ENCODE measurements at places on chromosomes 3 and 15.

GRCh38 chr3:133264920-133265319, 134.9 kb upstream of the BFSP2 start:
- no peak for DNase-seq

GRCh38 chr15:90818251-90819210, 49.9 kb upstream of the FURIN start:
- no peak for DNase-seq

GRCh38 chr15:58773024-58773423, 1.9 kb downstream of the MINDY2 start:
- DNase-seq = no peak

DNA sequence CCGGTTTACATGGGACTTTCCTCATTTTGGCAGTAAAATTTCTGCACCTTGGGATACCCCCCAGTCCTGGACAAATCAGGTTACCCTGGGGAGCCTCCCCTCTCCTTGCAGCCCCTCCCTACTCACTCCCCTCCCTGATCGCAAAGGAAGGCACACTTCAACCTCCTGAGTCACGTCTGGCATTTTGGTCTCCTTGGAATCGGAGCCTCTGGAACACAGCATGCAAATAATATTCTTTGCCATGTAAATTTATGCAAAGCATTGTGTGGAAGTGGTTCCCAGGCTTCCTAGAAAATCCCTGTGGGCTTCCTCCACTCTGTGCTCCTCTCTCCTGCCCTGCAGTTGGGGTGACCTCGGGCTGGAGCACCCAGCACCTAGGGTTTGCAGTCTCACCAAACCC, 11.6 kb downstream of the SCN5A start:
- DNase-seq = no peak

GRCh38 chr3:47841786-47842349, 38.9 kb downstream of the DHX30 start:
- DNase-seq = no peak

- DNase-seq = no peak
Observed at GRCh38 chr15:63156086-63156710, 1.1 kb downstream of the RPS27L start.

- DNase-seq = no peak
Observed at GRCh38 chr3:122676759-122677158, 3.9 kb upstream of the PARP14 start.

DNA sequence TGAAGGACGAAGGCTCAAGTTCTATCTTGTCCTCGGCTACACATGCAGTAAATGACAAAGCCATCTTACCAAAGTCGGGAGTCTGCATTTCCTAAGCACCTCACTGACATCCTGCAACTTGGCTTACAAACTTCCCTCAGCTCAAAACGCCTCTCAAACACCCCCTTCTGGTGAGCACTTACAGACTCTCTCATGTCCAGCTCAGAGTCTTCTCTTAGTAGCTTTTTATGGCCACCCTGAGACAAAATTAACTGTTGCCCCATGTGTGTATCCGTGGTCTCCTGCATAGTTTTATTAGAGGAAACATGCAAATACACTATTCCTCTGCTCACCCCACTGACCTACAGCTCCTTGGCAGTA, 819.7 kb downstream of the FHIT start:
- no peak for DNase-seq

- DNase-seq = no peak
Observed at GRCh38 chr3:21962456-21962855, 211.4 kb upstream of the ZNF385D start.

DNA sequence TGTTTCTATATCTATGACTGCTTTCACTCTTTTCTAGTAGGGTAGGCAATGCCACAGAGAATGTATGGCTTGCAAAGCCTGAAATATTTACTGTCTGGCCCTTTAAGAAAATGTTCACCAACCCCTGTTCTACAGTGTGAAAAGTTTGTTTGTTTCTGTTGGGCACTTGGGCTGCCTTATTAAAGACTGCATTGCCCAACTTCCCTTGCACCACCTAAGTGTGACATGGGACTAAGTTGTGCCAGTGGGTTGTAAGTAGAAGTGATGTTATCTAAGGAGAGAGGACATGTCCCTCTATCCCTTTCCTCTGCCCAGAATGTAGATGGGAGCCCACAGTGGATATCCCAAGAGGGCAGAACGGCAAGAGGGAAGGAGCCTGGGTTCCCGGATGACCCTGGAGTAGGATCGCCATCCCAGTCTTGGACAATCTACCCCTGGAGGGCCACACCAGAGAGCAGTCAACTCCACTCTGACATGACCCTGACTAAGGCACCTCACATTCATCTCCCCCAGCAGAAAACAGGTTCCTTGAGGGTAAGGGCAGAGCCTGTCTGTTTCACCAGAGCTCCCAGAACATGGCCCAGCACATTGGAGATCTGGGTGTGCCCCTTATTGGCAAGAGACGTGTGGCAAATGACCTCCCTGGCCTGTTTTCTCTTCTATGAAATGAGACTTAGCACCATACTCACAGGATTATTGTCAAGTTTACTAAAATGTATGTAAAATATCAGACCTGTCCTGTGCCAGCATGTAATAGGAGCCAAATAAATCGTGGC, 138.8 kb downstream of the SMAD6 start:
- no peak for DNase-seq

- DNase-seq = no peak
Observed at GRCh38 chr3:128194843-128195242, 41.6 kb downstream of the EEFSEC start.

DNA sequence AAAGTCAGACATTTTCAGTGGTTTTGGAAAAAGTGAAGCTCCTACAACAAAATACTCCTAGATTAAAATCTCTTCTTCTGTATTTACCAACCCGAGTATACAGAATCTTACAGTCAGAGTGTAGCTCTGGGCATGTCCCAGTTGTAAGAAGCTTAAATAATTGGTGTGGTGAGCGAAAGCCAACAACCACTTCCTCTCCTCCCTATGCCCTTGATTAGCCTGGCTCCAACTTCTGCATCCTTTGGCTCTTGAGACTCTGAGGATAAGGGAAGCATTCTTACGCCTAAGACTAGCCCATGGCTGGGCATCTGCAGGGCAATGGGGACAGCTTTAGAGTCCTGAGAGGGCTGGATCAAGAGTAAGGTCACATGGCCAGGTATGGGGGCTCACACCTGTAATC, 25.5 kb downstream of the RFT1 start:
- no peak for DNase-seq

GRCh38 chr3:175495331-175495730, 636.2 kb downstream of the NAALADL2 start:
- no peak for DNase-seq

GRCh38 chr3:112744825-112745566, 101.7 kb downstream of the CD200R1L start:
- no peak for DNase-seq

DNA sequence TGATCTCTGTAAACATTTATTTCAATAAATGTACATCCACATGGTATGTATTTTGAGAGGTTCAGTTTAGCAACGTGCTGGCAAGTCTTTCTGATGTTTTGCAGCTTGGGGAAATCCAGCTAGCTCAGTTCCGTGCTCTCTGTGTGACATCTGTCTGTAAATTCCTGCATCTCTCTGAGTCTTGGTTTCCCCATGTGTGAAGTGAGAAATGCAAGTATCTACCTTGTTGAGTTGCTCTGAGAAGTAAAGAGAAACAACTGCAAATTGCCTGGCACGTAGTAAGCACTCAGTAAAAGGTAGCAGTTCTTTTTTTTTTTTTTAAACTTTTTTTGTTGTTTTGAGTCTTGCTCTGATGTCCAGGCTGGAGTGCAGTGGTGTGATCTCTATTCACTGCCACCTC, 30.2 kb upstream of the MORF4L1 start:
- no peak for DNase-seq

Measured in nucleus accumbens (tissue), 56 donors.